ENCODE measurements at places on chromosomes 5 and 9.

- DNase-seq: no peak
Observed at GRCh38 chr9:119758241-119758640, 389.0 kb upstream of the BRINP1 start.

DNA sequence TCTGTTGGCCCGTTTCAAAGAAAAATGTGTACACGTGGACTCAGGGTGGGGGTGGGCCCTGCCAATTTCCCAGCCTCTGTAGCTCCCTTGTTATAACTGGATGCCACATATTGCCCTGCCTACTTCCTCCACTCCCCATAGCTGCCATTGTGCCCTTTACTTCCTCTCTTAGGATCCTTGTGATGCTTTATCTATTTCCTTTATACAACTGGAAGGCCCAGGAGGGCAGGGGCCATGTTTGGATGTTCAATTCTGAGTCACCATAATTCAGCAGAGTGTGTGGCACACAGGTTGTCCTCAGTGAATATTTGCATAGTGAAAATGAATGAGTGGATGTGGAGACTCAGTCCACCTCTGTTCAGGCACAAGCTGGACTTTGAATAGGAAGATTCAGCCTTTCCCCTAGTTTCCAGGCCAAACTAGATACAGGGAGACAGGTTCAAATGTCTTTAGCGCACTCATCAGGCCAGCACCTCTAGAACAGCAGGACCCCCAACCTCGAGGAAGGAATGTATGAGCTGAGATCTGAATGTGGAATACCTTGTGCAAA lies 10.6 kb upstream of the FEM1C start:
- no peak for DNase-seq

GRCh38 chr5:104628911-104629310 lies 1066.3 kb upstream of the NUDT12 start:
- peak; percentile 63 for DNase-seq

- peak; percentile 74 for DNase-seq
Observed at GRCh38 chr5:42756606-42757601, at the start of gene CCDC152. Gene CCDC152 (plus strand): TSS chr5:42756818. CDS start chr5:42759122, 2,304 bp downstream.

- peak; percentile 19 for DNase-seq
Observed at GRCh38 chr9:98484162-98484561, 224.6 kb downstream of the GABBR2 start.

DNA sequence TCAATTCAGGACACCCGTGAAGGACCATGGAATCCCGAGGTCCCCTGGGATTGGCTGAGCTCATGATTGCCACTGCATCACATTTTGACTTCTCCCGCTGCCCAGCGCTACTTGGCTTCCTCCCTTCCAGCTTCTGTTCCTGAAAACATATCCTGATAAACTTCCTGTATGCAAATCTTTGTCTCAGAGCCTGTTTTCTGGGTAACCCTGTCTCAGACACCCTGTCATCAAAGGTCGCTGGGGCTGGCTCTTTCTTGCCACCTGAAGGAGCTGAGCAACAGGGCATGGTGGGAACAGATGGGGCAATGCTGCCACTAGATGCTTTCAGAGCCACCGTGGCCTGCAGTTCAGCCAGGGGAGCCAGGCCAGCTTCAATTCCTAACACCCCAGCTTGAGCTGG lies 154.3 kb upstream of the TBC1D2 start:
- no peak for DNase-seq

- no peak for DNase-seq
Observed at GRCh38 chr5:36600917-36601527, 5.4 kb upstream of the SLC1A3 start.

GRCh38 chr5:122398016-122398415 lies 86.0 kb downstream of the SNCAIP start:
- no peak for DNase-seq

- DNase-seq: peak; percentile 14
Observed at GRCh38 chr9:100346836-100347235, 5.9 kb downstream of the TEX10 start.

DNA sequence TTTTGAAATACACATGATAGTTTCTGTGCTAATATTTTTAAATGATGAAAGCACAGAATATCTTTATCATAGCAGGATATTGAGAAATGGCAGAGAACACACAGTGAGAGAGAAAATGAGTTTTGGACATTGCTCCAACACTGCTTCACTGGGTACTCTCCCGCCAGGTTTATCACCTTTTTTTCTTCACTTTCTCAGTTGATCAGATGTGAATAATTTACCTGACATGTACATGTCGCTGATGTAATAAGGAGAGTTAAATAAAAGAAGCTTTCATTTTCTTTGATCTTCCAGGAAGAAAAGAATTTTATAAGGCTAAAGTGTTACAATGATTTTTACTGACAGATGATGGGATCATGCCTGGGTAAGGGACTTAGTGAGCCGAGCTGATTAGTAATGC lies 134.5 kb downstream of the ALDH1A1 start:
- no peak for DNase-seq

DNA sequence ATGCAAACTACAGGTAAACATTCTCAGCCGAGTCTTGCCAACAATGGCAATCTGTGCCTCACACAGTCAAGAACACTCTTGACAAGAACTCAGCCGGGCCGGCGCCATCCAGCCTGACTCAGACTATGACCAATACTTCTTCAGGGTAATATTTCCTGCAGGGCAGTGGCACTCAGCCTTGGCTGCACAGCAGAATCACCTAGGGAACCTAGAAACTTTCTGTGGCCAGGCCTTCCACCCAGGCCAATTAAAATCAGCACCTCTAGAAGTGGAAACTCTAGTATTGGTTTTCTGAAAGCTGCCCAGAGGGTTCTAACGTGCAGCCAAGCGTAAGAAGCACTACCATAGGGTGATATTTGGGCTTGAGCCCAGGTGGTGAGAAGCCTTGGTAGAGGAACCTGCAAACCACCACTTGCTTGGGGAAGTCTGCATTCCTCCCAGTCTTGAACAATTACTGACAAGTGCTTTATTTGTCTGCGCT lies 120.6 kb downstream of the TTLL11 start:
- DNase-seq: no peak

- no peak for DNase-seq
Observed at GRCh38 chr5:6466975-6467567, 18.4 kb downstream of the UBE2QL1 start.

- no peak for DNase-seq
Observed at GRCh38 chr9:126532489-126532888, 81.2 kb upstream of the LMX1B start.

- DNase-seq: no peak
Observed at GRCh38 chr9:83521411-83521810, 16.8 kb downstream of the FRMD3 start.

- DNase-seq: no peak
Observed at GRCh38 chr5:68169903-68170302, 45.7 kb upstream of the PIK3R1 start.

Measured in fibroblast of skin of scalp (primary cell).